MV-4-11 (cell line): ENCODE measurements at places on chromosomes 3 and 15.

DNA sequence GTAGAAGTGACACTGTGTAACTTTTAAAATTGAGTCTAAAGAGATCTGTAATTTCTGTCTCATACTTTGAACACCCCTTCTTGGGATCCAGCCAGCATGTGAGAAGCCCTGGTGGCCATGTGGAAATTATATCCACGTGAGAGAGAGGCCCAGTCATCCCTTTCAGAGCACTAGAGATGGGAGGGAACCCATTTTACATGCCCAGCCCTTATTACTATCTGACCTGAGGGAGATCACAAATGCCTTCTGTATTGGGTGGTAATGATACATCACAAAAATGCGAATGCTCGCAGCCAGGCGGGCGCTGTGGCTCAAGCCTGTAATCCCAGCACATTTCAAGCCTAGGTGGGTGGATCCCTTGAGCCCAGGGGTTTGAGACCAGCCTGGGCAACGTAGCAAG, 27.3 kb upstream of the TRAK1 start:
- no peak for DNase-seq

DNA sequence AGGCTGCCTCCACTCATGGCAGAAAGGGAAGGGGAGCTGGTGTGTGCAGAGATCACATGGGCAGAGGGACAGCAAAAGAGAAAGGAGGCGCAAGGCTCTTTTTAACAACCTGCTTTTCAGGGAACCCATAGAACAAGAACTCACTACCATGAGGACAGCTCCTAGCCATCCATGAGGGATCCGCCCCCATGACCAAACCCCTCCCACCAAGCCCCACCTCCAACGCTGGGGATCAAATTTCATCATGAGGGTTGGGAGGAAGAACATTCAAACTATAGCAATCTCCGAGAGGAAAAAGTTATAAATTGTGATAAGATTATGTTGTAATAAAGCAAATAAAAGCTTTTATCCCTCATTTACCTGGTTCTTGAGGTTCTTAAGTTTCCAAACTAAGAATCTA, 84.7 kb upstream of the LMCD1 start:
- peak; percentile 54 for DNase-seq

DNA sequence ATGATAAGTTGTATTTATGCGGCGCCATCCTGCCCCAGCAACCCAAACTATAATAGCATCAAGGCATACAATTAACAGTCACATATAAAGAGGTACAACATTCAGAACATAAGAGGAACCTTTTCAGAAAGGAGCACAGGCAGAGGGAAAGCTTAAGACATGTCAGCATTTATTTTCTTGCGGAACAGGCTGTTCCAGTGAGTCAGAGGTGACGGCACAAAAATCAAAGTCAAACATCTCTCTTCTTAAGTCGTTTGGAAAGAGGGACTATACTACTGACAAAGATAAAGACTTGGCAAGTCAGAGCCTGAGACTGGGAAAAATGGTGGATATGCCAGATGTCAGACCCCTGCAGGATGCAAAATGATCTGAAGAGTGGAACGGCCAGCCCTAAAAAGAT, 128.4 kb downstream of the CTNNB1 start:
- DNase-seq = no peak

DNA sequence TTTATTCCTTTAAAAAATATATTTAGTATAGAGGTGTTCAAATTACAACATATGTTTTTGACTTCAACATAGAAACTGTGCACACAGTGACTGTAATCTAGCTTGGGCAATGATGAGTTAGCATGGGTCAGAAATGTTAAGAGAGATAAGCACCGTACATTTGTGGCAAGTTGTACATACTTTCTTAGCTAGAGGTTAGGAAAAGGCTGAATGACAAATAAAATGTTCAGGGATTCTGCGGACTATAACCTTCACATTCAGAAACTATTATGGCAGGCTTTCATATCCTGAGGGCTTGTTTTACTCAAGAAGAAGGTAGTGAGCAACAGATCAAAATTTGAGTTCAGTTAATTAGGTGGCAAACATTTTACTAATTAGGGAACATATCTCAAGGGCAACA, 379.7 kb upstream of the EPHA6 start:
- no peak for DNase-seq

GRCh38 chr3:12149029-12149428, 9.7 kb downstream of the TIMP4 start:
- DNase-seq = no peak

GRCh38 chr3:58404396-58404795, 29.2 kb downstream of the PDHB start:
- DNase-seq = no peak

DNA sequence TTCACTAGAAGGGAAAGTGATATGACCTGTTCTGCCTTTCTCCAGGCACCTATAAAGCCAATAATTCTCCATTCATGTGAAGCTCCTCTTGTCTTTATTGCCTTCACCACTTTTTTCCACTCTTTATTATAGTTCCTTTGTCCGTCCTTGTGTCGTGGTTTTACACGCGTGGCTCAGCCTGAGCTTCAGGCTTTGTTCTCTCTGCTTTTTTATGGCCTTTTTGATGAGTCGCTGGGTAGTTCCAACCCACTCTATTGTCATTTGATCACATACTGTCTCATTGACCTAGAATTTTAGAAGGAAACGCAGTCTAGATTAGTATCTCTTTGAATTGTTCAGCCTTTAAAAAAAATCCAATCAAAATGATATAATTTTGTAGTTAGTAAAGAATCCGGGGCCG, 403.2 kb downstream of the PTPRG start:
- DNase-seq = no peak

DNA sequence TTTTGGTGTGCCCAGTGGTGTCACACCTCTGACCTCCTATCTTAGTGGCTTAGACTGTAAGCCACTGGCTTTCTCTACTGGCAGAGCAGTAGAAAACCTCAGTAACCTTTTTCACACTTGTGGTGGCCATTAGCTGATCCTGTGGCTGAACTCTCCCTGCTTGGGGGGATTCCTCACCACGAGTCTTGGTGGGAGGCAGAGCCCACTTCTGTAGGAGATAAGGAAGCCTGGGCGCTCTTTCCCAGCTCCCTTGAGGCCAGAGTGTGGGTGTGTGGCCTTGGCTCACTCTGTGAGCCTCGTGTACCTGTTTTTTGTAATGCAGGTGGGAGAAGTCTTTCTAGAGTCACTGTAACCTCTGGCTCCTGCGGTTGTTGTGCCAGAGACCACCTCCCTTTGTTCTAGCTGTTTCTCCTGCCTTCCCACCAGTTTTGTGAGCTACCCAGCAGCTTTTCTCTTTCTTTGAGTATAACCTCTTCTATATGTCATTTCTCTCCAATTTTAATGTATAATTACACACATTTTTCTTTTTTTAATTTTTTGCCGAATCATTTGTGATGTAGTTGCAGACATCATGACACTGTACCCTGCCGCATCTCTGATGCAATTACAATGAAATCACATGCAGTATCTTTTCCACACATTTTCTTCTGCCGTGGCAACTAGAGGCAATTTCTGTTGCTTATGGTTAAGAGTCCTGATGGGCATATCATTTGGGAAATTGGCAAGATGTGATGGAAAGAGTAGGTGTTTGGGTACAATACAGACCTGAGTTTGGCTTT, 13.8 kb downstream of the XCR1 start:
- no peak for DNase-seq

GRCh38 chr15:52112203-52112750, 298 bp downstream of the BCL2L10 start:
- no peak for DNase-seq

DNA sequence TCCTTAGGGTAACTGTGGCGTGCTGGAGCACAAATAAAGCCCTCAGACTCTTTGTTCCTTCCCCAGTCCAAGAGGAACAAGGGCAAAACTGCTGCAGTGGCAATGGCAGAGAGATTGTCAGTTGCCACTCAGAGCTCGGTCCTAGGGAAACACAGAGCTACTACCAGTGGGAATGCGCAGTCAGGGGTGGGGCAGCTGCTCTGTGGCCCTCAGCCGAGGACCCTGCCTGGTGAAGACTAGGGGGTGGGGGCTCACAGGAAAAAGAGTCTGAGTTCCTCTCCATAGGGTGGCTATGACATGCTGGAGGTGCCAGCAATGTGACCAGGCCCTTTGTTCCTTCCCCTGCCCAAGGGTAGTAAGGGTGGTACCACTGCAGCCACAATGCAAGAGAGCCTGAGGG, 43.8 kb downstream of the TMCO5A start:
- DNase-seq = no peak

GRCh38 chr3:73500321-73500720, 124.4 kb downstream of the PDZRN3 start:
- no peak for DNase-seq

GRCh38 chr15:85443046-85443445, 62.6 kb downstream of the AKAP13 start:
- peak; percentile 4 for DNase-seq

- DNase-seq = no peak
These were observed 496 bp downstream of the TF start for GRCh38 chr3:133746712-133747066.
